Activated T-cell treated with anti-CD3 and anti-CD28 coated beads, Interleukin-2, amount 50 U/mL, for 72 hours (primary cell): ENCODE measurements at places on chromosomes 1 and 21.
A peak's percentile ranks its signal among the peaks of the same experiment; 100 is the strongest.

DNA sequence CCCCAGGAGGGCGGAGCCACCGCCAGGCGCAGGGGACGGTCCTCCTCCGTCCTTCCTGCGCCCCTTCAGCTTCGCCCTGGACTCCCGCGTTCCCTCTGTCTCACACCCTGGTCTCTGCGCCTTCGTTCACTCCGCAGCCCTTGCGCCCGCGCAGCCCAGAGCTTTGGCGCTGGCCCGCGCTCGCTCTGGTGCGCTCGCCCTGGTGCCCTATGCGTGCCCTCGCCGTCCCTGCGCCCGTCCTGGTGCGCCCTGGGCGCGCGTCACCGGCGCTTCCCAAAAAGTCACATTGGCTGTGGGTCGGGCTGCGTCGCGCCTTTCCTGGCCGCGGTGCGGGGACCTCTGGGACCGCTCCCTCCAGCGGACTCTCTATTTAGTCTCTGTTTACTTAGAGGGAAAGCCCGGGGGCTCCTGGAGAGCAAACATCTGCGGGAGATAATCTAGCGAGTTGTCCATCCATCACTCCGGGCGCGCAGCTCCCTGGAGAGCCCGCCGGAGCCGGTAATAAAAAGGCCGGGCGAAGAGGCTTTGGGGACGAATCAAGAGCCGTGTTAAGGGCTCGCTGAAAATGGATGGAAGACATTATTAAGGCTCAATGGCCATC is 178.6 kb downstream of the PRDM16 start:
- no peak for DNase-seq

- no peak for DNase-seq
These were observed 55.3 kb upstream of the GPR37L1 start for GRCh38 chr1:202067188-202067974.

DNA sequence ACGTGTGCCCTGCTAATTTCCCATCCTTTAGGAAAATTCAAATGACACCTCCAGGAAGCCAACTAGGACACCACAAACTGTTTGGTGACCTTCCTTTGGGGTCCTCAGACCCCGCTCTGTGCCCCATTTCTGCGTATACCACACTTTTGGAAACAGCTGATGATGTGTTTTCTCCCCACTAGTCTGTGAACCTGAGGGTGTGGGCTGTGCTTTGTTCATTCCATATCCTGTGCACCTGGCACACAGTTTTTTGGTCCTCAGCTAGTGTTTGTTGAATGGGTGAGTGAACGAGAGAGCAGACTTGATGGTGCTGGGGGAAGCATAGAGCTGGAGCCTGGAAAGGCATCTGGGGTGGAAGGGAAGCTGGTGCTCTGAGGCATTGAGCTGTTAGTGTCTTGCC is 48.6 kb downstream of the RPS6KA1 start:
- no peak for DNase-seq

DNA sequence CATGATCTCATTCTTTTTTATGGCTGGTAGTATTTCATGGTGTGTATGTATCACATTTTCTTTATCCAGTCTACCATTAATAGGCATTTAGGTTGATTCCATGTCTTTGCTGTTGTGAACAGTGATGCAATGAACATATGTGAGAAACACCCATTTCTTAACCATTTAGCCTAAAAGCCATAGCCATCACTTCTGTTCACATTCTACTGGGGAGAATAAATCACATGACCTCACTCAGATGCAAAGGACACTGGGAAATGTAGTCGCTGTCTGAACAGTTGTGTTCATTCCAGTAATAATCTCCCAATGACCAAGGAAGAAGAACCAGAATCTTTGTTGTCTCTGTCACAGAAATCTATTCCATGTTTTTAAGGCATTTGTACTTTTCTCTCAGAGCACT is 15.1 kb upstream of the PLA2G2E start:
- DNase-seq: no peak

- no peak for DNase-seq
These were observed 49.9 kb downstream of the COL6A1 start for GRCh38 chr21:46031484-46031883.

- no peak for DNase-seq
These were observed 30.8 kb downstream of the IER5 start for GRCh38 chr1:181119093-181119989.

DNA sequence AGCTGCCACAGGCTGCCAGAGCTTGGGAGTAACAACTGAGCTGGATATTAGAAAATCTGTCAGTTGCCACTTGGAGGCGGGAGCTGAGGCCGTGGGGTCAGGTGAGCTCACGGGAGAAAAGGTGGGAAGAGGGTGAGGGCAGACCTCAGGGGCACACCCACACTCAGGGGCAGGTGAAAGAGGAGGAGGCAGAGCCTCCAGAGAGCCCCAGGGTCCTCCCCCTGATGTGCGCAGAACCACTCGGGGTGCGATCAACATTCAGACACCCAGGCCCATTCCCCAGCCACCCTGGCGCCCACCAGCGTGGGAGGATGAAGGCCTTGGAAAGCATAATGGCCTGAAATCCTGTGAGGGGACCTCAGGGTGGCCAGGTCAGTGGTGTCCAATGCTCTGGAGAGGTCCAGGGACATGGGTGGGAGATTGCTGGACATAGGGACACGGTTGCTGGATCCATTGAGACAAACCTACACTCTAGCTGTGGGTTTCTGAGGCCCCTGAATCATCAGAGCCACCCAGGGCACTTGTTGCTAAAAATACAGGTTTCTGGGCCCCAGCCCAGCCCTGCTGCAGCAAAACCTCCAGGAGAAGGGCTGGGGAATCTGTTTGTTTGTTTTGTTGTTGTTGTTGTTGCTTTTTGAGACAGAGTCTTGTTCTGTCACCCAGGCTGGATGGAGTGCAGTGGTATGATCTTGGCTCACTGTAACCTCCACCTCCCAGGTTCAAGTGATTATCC is 49.4 kb upstream of the GPR153 start:
- no peak for DNase-seq

DNA sequence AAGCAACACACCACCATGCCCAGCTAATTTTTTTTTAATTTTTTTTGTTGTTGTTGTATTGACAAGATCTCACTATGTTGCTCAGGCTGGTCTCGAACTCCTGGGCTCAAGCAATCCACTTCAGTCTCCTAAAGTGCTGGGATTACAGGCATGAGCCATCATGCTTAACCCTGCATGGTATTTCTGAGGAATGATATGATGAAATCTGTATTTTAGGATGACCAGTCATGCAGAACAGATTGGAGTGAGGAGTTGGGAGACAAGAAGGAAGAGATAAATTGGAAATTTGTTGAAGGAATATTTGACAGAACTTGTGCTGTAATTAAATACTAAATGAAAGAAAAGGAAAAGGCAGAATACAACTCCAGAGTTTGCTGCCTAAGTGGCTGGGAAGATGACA is 4.7 kb upstream of the NDUFS5 start:
- no peak for DNase-seq

DNA sequence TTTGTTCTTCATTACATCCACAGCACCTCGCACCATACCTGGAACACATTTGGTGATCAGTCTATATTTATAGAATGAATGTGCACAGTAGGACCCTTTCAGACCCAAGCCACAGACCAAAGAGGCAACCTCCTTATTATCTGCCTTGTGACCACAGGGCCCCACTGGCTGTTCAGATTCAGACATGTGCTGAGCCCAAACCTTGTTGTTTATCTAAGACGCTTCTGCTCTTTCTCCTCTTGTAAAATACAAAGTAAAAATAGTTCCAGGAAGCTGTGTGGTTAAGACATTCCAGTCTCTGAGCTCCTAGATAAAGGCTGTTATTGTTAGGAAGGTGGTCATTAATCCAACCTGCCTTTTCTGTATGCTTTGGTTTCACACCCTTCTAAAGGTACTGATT is 3.6 kb upstream of the SCMH1 start:
- DNase-seq: no peak

GRCh38 chr21:44889625-44890337 is 16.3 kb upstream of the PTTG1IP start:
- DNase-seq: no peak

DNA sequence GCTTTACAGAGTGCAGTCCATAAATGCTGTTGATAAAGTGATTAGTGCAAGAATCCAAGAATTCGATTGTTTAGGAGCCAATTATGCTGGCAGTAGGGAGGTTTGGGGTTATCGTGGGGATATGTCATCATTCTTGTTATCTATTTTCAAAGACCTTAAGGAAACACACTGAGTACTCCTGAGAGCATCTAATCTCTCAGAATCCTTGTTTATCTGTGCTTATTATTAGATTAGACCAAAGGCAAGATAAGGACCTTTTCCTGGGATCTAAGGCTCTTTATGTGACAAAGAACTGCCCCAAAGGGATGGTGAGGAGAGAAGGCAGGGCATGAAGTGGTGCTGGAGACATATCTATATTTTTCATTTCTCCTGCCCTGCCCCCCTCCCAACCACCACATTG is 139.1 kb downstream of the TSEN15 start:
- no peak for DNase-seq

GRCh38 chr1:81654147-81654546 is 146.6 kb upstream of the ADGRL2 start:
- no peak for DNase-seq

- no peak for DNase-seq
These were observed 65.8 kb downstream of the USP25 start for GRCh38 chr21:15795533-15795932.

GRCh38 chr1:51578383-51579109 is 38.3 kb upstream of the OSBPL9 start:
- DNase-seq: no peak

DNA sequence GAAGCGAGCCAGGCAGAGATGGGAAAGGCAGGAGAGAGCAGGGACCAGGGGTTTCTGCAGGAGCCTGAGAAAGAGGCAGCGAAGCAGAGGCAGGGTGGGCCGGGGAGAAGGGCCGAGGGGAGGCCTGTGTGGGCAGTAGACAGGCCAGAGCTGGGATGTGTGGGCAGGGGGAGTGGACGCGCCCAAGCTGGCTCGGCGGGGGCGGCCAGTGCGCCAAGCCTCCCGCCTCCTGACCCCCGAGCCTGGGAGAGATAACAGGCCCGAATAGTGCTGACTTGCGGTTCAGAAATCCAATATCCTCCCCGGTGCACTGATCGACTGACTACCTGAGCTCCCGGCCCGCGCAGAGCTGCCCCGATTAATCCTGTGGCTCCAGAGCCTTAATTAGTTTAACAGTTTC is 41.9 kb downstream of the AHDC1 start:
- no peak for DNase-seq

DNA sequence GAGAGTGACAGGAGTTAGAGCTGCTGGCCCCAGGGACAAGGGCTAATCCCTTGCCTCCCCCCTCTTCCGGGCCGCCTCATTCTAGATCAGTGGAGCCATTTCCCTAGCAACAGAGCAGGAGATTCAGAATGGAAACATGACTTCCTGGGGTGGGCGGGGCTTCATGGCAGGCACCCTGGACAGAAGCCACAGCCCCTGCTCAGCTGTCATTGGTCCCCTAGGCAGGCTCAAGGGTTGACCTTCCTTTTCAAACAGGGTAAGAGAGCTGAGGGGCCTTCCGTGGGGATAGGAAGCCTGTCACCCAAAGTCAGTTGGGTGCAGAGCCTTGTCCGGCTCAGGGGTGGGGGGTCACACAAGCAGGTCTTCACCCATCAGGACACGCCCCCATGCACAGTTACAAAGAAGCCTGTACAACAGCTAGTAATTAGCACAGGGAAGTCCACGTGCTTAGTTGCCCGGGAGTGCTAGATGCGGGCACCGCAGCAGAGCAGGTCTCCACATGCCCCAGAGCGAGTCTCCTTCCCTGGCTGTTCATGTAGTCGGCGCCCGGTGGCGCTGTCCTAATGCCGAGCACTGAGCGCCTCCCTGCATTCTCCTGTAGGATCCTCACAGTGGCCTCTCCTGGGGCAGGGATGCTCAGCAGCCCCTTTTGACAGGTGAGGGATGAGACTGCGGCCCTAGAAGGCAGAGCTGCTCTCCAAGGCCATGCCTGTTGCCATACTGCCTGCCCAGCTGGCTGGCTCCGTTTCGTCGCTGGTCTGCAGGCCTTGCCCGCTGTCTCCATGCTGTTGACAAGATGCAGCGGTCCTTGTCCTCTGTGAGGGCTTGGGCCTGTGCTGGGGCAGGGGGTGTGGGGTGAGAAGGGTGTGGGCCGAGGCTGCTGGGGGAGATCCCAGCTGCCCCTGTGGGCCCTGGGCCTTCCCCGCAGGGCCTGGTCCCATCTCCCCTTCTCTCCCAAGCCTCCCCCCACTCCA is 5.1 kb downstream of the TMEM201 start:
- peak; percentile 42 for DNase-seq

GRCh38 chr1:48665708-48666407 is 110.8 kb downstream of the BEND5 start:
- DNase-seq: no peak

- DNase-seq: no peak
These were observed 95.3 kb downstream of the ABCA4 start for GRCh38 chr1:94025383-94026340.

DNA sequence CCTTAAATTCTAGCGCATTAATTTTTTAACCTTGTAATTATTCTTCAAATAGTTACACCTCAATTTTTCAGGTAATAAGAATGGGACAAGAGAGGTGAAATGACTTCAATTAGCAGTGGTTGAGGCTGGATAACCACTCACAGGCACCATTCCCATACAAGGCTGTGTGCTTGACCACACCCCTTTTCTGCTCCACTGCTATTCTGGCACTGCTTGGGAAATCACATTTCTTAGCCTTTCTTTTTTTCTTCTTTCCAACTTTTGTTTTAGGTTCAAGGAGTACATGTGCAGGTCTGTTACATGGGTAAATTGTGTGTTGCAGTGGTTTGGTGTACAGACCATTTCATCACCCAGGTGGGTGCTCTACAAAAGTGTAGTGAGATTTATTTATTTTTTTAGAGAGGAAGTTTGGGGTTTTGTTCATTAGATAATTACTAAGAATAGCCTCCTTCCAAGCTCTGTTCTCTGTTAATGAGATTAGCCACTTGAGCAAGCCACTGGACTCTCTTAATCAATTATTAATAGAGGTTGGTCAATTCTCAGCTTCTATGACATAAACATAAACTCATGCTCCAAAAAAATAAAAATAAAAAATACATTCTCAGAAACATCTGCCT is 14.4 kb downstream of the ILDR2 start:
- no peak for DNase-seq

GRCh38 chr1:47859092-47859743 is 138.0 kb downstream of the TRABD2B start:
- no peak for DNase-seq

DNA sequence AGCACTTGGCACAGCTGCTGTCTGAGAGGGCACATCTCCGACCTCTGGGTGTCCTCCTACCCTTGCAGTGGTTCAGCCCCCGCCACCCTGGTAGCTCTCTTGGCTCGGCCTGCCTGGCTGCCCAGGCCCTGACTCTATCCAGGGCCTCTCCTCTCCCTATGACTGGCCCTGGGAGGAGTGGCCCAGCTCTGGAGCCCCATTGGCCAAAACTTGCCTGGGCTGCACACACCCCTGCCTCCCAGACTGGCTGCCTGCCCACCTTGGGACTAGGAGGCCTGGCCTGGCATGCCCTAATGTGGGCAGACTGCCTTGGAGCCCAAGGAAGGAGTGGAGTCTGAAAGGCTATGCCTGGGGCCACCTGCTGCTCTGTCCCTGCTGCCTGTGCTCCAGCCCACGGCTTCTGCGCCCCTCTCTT is 33.6 kb downstream of the ACOT11 start:
- no peak for DNase-seq

DNA sequence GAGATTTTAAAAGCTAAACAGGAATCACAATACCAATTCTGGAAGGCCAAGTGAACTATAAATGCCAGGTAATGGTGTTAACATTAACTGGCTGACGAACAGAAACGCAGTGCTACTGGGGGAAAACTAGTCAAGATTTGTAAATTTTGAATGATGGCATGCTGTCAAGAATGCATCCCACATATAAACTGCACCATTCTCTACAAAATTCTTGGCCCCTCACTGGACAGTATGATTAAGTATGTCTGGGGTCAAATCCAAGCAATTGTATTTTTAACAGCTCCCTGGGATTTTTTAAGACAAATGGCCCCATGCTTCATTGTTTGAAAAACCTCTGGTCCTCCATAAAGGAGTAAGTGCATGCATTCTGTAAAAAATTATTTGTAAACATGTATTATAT is 73.2 kb upstream of the COA6 start:
- DNase-seq: no peak
